Naive thymus-derived CD8-positive, alpha-beta T cell (primary cell): ENCODE measurements at places on chromosomes 1 and 21. TPM values are rescaled to one million over a fixed set of nuclear protein-coding genes. Genes with fewer than 3 reads are reported as not detected.

Gene PLPP3
- not detected for polyA plus RNA-seq

DNA sequence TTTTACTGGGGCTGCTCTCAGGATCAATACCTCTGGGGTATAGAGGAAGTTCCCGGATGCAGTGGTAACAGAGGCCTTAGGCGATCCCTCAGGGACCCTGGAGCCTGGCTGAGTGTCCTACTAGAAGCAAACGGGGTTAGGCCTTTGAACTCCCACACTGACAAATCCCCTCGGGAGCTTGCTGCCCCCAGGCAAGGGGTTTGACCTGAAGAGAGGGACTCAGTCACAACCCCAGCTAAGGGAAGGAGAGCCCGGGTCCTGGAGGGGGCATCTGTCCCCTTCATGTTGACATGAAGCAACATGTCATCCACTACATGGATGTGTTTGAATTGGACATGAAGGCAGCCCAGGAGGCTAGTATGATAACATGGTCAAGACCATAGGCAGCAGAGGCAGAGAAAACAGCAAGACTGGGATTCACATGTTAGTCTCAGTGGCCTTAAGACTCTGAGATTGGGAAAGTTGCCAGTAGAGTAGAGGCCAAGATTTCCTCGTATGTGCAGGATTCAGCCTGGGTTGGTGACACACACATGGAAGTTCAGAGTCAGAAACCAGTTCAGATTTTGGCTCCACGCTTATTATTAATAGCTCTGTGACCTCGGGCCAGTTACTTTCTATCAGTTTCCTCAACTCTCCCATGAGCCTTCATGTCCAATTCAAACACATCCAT lies 101.5 kb downstream of the KCNN3 start:
- no peak for DNase-seq

DNA sequence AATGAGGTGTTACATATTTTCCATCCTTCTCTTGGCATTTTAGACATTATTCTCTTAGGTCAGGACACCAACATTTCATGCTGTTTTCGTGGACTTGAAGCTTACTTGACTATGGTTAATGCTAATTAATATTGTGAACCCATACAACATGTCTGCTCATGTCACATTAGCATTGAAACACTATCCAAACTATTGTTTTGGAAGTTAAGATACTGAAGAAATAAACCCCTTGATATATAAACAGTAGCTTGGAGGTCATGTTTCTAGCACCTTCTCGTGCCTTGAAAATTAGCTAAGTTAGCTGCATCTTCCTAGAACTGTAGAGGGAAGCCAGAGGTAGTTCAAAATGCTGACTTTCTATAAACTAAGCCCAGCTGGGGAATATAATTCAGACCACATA lies 288.8 kb downstream of the LTN1 start:
- no peak for DNase-seq

GRCh38 chr1:23187637-23188036 lies 19.0 kb upstream of the LUZP1 start:
- no peak for DNase-seq

DNA sequence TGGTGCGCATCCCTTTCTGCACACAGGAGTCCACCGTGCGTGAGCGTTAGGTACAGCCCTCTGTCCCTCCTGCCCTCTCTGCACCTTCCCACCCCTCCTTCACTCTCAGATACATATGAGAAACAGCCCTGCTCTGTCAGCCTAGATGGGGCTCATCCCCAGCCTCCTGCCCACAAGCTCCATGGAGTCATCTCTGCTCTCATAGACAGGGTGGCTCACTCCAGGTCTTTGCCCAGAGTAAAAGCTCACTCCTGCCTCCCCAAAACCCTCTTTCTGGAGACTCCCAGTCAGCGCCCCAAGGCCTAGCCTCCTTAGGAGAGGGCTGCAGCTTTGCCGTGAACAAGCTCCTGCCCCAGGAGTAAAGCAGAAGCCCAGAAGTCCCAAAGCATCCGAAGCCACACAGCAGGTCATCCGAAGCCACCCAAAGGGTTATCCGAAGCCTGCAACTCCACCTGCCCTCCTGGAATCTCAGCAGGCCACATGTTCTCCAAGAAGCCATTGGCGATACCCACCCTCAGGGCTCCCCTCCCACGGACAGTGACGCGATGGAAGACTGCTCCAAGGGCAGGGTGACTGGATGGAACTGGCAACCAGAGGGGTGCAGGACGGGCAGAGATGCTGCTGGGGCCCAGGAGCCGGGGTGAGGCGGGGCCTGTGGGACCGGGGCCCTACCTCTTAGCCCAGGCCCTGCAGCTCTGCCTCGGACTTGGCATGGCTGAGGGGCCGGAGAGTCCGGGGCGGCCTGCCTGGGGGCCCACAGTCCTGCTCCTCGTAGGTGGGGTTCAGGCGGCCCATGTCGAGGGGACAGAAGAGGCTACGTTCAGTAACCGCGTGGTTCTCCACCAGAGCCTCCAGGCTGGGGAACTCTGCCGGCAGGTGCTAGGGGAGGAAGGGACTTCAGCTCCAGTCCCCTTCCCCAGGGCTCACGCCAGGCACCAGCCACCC lies 3.6 kb upstream of the KIF17 start:
- DNase-seq: no peak

GRCh38 chr1:159668739-159669138 lies 45.6 kb downstream of the CRP start:
- DNase-seq: no peak
